Occipital lobe (tissue), 3 donors: ENCODE measurements at places on chromosomes 7 and 10.

DNA sequence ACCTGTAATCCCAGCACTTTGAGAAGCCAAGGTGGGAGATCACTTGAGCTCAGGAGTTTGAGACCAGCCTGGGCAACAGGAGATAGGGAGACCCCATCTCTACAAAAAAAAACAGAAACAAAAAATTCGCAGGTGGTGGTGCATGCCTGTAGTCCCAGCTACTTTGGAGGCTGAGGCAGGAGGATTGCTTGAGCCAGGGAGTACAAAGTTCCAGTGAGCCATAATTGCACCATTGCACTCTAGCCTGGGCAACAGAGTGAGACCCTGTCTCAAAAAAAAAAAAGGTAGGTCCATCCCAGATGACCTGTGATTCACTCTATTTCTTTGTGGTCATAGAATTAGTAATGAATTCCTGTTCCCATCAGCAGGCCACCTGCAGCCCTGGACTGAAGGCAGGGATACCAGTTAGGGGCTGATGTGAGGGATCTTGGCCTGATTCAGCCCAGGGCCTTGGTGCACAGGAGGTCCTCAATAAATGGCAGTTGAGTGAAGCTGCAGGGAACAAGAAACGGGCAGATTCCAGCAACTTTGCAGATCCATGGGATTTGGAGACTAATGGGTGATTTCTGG is at the start of gene MYH16:
MYH16 (plus strand) TSS at position 364 of the 570 bp plus-strand sequence.
- no peak for DNase-seq

- no peak for DNase-seq
Observed at GRCh38 chr7:47404010-47404409, 177.9 kb downstream of the TNS3 start.

DNA sequence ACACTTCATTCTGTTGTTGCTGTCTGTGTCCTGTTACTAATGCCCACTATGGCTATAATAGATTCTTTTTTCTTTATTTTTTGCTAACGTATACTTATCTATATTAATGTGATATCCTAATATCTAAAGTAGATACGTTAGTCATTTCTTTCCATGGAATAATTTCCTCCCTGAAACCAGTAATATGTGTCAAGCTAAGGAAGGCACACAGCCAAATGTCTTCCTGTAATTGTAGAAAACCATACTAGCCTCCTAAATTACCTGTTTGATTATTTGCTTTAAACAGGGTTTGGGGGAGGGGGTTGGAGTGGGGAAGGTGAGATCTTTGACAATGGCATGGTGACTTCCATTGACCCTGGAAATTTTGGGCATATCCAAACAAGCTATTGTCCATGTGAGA is 56.4 kb downstream of the THNSL1 start:
- no peak for DNase-seq

- no peak for DNase-seq
Observed at GRCh38 chr10:81874875-81875466, at the start of gene NRG3. NRG3 (plus strand) TSS chr10:81875194.

DNA sequence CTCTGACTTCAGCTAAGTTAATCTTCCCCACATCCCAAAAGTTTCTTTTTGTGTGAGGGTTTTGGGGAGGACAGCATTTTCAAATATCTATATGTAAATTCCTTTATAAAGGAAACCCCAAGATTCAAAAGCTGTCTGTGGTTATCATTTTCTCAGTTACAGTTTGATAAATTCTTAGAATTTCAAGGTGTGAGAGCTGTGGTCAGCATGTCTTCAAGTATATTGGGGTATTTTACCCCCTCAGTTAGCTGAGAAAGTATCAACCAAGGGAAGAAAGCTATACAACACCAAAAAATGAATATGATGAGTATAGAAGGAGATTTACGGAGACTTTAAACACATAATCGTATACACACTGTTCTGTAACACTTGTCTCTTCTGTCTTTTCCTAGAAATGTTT is 109.2 kb downstream of the SND1 start:
- DNase-seq, result no peak
